ENCODE measurements at places on chromosomes 13 and 19.

DNA sequence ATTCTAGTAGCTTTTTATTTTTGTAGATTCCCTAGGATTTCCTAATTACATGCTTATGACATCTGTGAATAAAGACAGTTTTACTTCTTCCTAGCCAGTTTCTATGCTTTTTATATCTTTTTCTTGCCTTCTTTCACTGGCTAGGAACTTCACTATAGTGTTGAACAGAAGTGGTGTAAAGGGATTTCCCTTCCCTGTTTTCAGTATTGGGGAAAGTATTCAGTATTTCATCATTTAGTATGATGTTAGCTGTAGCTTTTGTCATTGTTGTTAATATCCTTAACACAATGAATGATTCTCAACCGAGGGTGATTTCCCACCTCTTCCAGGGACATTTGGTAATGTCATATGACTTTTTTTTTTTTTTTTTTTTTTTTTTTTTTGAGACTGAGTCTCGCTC is 77.3 kb downstream of the SLC6A16 start:
- no peak for DNase-seq

GRCh38 chr13:35675651-35676050 is 199.2 kb upstream of the MAB21L1 start:
- DNase-seq = no peak

- no peak for DNase-seq
Measured at GRCh38 chr13:113511361-113511760, 20.9 kb upstream of the DCUN1D2 start.

DNA sequence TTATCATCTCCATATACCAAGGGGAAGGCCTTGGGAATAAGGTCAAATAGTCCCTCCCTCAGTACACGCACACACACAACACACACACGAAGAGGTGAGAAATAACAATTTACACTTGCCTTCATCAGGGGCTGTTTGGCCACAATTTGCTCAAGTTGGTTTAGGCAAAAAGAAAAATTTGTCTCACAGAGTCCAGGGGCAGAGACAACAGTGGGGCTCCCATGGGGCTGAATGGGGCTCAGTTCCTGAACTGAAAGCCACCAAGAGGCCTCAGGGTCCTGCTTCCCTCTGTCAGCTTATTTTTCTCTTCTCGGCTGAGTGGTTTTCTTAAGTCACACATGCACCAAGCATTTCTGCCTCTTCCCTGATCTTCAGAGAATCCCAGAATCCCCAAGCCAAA is 35.5 kb downstream of the PCDH8 start:
- DNase-seq = no peak

GRCh38 chr13:77406644-77407440 is 79.9 kb upstream of the MYCBP2 start:
- DNase-seq = no peak

GRCh38 chr19:38134540-38135149 is 89.4 kb downstream of the DPF1 start:
- no peak for DNase-seq

DNA sequence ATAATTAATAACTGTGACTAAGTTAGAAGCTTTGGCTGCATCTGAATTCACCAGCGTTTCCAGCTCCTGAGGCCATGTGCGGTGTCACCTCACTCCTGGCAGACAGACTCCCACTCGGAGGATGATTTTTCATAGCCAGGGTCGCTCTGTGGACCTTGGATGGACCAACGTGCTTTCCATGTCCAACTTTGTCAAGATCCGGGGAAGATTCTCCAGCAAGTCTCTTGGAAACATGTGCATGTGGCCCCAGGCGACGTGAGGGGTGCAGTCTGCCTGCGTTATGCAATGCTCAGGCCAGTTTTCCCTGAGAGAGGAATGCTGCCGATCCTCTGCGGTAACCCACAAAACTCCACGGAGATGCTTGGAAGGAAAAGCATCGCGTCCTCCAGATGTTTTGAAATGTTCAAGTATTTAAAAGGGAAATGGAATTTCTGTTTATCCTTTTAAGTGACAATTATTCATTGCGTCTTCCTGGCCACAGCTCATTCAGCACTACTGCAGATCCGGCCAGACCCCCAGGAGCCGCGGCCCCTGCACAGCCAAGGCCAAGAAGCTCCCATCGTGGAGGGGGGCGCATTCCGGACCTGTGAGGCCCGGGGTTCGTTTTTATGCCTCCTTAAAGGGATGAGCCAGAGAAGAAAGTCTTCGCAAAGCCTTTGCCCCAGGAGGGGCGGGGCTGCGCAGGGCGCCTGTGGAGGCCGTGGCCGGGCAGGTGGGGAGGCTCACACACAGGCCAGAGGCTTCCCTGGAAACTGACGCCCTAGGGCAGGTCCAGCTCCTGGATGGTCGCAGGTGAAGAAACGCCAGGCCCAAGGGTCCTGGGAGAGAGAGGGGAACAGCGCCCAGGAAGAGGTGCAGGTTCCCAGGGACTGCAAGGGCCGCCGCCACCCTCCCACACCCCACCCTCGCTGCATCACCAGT is 46.0 kb downstream of the C13orf46 start:
- DNase-seq = no peak

DNA sequence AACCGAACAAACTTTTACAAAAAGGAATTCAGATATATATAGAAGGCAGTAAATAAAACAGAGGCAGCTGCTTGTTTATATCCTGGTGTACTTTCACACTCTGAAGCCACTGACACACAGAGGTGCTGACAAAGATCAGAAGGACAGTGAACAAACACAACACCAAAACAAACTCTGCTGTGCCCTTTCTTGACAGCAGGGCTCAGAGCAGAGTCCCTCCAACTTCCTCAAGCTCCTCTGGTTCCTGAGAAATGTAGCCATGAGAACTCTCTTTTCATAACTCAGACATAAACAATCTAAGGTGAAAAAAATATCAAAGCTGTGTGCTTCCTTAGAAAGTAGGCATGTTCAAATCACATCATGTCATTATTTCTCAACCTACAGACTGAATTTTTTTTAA is 1052.8 kb upstream of the SPRY2 start:
- no peak for DNase-seq

GRCh38 chr19:8390617-8390981 is 439 bp downstream of the RAB11B start:
- peak; percentile 93 for DNase-seq

DNA sequence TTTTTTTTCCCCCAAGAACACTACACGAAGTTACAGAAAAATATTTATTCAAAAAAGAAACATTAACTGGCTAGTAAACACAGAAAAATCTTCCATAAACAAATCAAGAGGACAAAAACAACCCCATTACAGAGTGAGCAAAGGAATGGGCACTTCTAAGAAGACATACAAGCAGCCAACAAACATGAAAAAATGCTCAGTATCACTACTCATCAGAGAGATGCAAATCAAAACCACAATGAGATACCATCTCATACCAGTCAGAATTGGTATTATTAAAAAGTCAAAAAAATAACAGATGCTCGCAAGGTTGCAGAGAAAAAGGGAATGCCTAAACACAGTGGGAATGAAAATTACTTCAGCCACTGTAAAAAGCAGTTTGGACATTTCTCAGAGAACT is 131.7 kb downstream of the UGGT2 start:
- no peak for DNase-seq

- no peak for DNase-seq
Measured at GRCh38 chr13:43122791-43123190, 99.4 kb downstream of the DNAJC15 start.

DNA sequence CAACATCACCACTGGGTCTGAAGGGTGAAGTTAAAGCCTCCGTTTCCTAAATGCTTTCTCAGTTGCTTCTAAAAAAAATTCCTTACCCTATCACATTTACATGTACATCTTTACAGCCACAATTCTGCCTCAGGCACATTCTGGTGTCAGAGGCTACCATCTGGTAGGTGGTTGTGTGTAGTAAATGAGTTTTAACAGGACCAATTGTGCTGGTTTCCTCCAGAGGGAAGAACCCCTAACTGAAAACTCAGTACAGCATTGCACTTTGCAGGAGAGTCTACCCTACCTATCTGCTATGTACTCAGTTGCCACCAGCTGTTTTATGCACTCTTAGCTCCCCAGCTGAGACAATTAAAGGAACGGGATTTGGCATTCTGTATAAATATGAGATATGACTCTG is 1576.5 kb downstream of the PCDH9 start:
- DNase-seq = no peak

GRCh38 chr19:41784743-41785142 is 11.6 kb upstream of the CEACAM3 start:
- DNase-seq = peak; percentile 36

DNA sequence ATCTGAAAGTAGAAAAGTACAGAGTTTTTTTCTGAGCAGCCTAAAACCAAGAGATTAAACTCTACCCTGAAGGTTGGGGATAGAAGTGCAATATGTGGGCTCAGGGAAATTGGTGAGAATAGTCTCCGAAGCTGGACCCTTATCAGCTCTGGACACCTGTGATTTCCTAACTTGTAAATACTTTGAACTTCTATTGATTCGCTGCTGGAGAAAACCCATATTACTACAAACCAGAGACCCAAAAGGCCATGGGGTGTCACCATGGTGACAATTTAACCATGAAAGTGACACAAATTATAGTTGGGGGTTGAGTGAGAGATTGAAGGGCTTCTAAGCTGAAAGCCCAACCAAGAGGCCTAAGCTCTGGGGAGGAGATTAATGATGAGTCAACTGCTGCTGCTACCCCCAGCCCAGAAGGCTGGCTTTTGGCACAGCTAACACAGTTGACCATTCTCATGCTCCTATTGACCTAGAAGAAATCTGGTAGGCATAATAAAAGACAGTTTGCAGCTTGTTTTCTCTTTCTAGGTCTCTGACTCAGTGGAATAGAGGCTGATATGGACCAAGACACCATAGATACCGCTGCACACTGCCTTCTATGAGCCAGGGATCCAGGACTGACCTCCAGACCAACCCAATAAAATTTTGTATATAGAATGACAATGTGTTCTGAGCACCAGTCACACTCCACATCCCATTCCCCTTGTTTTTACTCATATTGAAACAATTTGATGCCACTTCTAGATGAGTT is 131.9 kb upstream of the FNDC3A start:
- DNase-seq = no peak

DNA sequence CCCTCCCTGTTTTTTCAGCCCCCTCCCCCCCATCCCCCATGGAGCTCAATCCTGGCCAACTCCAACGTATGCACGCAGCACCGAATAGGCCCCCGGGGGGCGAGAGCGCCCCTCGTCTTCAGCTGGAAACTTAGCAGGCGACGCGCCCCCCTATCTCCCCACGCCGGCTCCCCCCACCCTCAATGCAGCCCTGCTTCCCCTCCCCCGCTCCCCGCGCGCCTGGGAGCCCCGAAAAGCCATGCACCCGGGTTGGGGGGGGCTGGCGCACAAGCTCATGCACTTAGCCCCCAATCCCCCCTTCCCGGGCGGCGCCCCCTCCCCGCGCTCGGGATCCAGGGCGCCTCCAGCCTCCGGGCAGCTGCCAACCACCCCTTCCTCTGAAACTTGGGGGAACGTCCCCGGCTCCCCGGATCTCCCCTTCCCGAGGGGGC is 508 bp downstream of the ZBTB7A start:
- DNase-seq = no peak

- no peak for DNase-seq
Measured at GRCh38 chr13:92649140-92649813, 577.3 kb upstream of the GPC6 start.

- DNase-seq = no peak
Measured at GRCh38 chr13:40671956-40672764, 5.7 kb upstream of the FOXO1 start.

- no peak for DNase-seq
Measured at GRCh38 chr13:102504002-102504401, 92.8 kb upstream of the TPP2 start.

GRCh38 chr19:55112777-55113569 is 4.5 kb downstream of the PPP1R12C start:
- no peak for DNase-seq

DNA sequence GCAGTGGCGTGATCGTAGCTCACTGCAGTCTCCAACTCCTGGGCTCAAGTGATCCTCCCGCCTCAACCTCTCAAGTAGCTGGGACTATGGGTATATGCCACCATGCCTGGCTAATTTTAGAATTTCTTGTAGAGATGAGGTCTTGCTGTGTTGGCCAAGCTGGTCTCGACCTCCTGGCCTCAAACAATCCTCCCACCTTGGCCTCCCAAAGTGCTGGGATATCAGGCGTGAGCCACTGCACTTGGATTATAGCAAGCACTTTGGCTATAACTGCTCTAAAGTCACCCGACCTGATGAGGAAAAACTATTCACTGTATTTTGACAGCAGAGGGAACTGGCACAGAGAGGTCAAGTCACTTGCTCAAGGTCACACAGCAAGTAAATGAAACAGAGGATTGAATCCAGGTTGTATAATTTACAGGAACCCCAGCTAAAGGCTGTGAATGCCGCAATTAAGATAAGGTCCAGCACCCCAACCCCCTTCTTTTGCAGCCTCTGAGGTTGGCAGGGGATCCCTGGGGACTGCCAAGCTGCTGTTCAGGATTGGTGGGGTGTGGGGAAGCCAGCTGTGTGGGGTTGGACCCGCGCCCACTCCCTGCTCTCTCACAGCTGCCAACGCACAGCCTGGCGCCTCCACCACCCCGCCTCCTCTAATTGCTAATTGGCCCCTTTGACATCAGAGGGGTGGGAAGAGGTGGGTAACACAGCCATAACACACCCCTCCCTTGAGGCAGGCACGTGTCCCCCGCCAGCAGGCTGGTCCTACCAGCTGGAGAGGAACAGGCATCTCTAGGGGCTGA is 6.0 kb downstream of the TMIGD2 start:
- no peak for DNase-seq

DNA sequence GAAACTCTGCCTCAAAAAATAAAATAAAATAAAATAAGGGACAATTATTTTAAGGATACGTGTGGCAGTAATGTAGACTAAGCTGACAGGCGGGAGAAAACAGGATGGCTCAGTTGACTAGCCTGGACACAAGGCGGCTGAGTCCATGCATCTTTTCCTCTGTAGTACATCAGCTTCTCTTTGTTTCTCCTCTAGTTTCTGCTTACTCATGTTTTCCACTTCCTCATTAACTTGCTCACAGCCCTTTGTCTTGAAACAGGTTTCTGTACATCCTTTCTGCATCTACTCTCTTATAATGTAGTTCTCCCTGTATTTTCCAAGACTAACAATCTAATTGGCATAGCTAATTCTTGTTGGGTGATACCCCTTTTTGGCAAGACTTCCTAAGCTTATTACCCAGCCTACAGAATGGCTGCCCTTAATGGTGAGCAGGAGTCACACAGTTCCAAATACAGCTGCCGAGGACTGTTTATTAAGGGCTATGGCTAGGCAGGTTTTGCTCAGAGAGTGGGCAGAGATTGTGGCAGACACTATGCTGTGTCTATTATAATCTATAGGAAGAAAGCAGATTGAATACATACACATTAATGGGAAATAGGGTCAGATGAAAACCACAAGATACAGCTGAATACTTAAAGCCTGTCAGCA is 58.7 kb upstream of the KLF5 start:
- no peak for DNase-seq

Data from CD4-positive, alpha-beta T cell (primary cell).